ENCODE measurements at places on chromosomes 5 and 9.
A peak's percentile ranks its signal among the peaks of the same experiment; 100 is the strongest.

GRCh38 chr5:16580382-16580781 lies 36.4 kb downstream of the RETREG1 start:
- no peak for DNase-seq

GRCh38 chr9:94961870-94962269 lies 235.4 kb downstream of the AOPEP start:
- DNase-seq, result no peak

GRCh38 chr9:105697871-105698270 lies 3.5 kb downstream of the TMEM38B start:
- DNase-seq, result peak; percentile 27

DNA sequence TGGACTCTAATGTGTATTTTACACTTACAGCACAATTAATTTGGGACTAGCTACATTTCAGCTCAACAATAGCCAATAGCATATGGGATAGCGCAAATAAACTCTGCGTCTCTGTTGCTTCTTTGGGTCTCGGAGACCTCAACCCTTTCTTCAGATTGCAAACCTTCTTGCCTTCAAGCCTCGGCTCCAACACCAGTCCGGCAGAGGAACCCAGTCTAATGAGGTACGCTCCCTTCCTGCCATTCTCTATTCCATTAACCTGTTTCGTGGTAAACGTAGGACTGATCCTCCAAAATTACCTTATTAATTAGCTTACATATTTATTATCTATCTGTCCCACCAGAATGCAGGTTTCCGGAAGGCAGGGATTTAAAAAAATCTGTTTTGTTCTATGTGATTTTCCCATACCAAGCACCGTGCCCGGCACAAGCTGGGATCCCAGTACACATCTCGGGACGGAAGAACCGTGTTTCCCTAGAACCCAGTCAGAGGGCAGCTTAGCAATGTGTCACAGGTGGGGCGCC lies 525 bp upstream of the DAPK1 start:
- no peak for DNase-seq

DNA sequence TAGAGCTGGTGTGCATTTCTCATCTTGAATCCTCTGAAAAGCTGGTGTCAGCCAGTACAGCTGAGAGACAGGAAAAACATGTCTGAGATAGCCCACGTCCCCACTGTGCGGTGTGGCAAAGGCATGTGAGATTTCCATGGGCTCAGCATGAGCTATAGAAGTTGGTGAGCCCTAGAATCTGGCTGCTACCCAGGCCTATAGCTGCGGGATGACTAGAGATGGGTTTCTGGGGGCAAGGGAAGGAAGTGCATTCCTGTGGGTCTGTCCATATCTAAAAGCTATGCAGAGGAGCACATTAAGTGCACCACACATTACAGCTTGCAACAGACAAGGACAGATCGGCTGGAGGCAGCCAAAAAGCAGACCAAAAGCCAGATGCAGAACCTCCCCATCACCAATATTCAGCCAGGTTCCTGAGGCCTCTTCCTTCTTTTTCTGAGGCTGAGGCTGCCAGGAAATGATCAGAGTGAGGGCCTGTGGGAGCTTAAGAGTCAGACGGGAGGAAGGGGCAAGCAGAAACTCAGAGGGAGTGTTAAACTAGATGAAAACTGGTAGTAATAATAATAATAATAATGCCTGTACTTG lies 55.8 kb upstream of the RANBP3L start:
- DNase-seq, result peak; percentile 91

- DNase-seq, result no peak
Observed at GRCh38 chr9:128149951-128150593, 819 bp downstream of the LCN2 start.

GRCh38 chr5:142466195-142466971 lies 141.6 kb upstream of the SPRY4 start:
- DNase-seq, result peak; percentile 70

DNA sequence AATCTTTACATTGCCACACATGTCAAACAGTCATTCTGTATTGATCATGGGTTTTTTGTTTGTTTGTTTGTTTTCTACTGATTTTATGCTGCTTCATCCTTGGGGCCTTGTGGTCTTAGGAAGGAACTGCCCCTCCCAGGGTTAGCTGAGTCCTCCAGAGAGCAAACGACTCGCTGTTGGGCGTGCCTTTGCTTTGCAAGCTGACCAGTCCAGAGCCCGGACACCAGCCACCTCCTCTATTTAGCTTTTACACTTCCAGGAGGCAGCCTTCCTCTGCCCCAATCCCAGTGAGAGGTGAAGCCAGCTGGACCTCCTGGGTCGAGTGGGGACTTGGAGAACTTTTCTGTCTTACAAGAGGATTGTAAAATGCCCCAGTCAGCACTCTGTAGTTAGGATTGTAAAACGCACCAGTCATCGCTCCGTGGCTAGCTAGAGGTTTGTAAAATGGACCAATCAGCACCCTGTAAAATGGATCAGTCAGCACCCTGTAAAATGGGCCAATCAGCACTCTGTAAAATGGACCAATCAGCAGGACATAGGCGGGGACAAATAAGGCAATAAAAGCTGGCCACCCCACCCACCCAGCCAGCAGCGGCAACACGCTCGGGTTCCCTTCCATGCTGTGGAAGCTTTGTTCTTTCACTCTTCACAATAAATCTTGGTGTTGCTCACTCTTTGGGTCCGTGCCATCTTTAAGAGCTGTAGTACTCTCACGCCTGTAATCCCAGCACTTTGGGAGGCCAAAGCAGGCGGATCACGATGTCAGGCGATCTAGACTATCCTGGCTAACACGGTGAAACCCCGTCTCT lies 154.4 kb downstream of the ERCC6L2 start:
- DNase-seq, result no peak

GRCh38 chr9:642014-642413 lies 199.5 kb upstream of the DMRT1 start:
- no peak for DNase-seq

DNA sequence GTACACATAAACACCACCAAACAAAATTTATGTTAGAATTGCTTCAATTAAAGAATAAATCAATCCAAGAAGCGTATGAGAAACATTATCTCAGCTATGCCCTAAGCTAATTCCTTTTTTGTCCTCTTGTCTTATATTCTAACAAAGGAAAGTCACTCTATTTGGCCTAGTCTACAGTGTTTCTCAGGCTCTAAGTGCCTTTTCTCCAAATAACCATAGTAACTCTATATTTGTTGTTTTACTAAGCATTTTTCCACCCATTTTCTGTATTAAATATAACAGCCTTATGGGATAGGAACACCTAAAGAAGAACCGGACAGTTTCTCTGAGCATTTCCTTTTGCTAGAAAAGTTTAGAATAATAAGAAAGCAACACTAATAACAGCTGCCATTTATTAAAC lies 120.1 kb upstream of the MTAP start:
- DNase-seq, result no peak

- DNase-seq, result no peak
Observed at GRCh38 chr9:127722055-127722745, 6.3 kb downstream of the TTC16 start.

DNA sequence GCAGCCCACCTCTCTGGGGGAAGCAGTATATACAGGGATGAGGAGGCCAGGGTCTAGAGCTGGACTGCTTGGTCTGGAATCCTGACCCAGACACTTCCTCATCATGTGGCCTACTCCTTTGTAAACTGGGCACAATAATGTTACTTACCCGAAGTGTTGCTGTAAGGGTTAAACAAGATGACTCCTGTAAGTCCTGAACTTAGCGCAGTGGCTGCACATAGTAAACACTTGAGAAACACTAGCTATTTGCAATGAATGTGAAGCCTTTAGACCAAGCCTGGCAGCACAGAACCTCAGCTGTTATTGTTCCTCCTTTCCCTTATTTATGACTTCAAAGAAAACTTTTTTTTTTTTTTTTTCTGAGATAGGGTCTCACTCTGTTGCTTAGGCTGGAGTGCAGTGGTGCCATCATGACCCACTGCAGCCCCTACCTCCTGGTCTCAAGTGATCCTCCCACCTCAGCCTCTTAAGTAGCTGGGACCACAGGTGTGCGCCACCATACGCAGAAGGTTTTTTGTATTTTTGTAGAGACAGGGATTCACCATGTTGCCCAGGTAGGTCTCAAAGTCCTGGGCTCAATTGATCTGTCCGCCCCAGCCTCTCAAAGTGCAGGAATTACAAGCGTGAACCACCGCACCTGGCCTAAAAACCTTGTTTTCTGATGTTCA lies 96.2 kb upstream of the IL6ST start:
- no peak for DNase-seq

GRCh38 chr5:133147411-133147810 lies 95.6 kb downstream of the HSPA4 start:
- no peak for DNase-seq

DNA sequence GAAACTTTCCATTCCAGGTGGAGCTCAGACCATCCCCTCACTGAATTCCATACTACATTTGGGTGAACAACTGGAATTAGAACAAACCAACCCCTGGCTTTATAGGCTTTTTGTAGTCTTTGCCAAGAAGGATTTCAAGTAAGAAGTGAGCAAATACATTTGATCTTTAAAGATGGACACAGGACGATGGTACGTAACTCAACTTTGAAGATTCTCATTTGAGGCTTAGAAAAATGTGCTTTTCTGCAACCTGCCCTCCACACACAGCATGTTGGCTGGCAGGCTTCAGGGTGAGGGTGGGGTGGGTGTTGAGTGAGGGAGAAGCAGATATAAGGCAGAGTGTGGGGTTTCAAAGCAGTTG lies 175.8 kb downstream of the DCP2 start:
- no peak for DNase-seq

DNA sequence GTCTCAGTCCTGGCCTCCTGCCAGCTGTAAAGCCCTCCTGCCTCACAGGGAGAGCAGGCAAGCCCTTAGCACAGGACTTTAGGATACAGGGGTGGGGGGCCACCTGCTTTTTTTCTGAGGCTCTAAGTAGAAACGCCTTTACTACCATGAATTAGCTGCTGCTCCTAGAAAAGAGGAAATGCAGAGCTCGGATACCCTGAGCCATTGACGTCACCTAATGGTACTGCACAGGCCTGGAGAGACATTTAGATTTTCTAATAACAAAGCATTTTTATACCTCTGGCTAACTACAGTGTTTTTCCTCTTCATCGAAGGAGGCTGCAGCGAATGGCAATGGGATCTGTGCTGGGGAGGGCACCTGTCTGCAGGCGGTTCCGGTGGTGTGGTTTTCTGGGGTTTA lies 137.0 kb downstream of the WDR41 start:
- no peak for DNase-seq

DNA sequence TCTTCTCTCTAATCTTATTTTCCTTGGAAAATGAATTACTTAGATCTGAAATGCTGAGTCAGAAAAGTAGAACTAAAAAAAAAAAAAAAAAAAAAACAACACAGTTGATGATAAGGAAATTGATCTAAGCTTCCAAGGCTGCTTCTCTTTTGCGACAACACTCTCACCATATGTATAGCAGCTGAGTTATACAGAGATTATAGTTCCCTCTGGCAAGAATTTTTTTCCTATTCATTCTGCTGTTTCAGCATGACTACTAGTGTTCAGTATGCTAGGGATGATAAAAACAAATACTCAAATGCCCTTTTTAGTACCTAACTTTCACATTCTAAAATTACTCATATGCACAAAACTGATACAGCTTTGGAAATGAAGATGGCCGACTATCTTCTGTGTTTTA lies 267.3 kb downstream of the MLLT3 start:
- DNase-seq, result peak; percentile 85

DNA sequence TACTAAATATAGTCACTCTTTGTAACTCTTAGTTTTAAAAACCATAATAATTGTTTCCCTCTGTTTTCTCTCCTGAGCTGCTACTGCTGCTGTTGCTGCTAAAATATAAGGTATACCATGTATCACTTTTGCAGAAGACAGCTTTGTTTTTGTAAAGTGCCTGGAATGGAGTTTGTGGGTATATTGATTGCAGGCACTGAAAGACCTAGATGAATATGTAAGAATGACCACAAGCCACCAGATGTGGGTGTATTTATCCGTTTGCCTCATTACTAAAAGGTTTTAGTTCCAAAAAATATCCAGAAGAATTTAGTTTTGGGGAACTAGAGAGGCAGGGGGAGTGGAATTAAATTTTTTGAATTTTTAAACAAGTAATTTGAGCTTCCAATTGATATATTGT lies 151.1 kb upstream of the CDKN2B start:
- no peak for DNase-seq

DNA sequence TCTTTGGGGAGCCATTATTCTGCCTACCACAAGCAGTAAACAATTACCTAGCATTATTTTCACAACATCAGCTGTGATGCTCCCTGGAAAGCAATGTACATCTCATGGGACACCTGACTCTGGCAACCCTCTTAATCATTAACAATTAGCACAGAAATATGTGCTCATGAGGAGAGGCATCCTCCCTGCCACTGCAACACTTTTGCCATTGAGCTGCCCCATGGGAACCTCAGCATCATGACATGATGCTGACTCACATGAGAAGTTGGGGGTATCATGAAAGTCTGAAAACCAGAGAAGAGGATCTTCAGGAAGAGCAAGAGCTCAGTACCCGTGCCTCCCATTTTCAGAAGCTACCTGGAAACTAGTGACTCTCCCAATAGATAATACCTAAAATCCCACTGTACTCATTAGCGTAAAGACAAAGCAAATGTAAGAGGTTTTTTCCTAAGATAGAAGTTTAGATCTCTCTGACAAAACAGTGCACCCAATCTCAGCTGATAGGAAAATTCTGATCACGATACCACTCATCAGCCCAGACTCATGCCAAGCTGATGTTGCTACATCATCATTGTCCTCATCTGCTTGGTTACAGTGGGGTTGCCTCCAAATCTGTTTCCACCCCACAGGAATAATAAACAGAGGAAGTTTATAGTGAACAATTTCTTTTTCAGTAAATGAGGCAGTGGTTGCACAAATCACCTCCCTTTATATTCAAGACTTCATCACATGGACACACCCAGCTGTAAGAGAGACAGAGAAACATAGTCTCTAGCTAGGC lies 244.5 kb downstream of the NR2F1-AS1 start:
- no peak for DNase-seq

GRCh38 chr5:63032343-63032742 lies 453.7 kb downstream of the LRRC70 start:
- DNase-seq, result no peak

DNA sequence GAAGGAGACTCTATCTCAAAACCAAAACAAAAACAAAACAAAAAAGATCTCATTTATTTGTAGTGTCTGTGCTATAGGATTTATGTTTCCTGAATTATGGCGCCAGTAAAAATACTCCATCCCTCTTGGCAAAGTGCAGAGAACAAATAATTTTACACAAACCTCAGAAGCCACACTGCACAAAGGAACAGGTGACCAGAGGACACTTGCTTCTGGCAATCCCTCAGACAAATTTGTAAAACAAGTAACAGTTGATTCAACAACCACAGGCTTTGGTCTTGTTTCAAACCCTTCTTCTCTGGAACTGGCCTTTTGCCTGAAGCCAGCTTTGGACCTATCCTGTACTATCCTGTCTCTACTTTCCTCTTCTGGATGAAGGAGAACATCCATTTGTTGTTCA lies 502.1 kb downstream of the DMAC1 start:
- no peak for DNase-seq

DNA sequence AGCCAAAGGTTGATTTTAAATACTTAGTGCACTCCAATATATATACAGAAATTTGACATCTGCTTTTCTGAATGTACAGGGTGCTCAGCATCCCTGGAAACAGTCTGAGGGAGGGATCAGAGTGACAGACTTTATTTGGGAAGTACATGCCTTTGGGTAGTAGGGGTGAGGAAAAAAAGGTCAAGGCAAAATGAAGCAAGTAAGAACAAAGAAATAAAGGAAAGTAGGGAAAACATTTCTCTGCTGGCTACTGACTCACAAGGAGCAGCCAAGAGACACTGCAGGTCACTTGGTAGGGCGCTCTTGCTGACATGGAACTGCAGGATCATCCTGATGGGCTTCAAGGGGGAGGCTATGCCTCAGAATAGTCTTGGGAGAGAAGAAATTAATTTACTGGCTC lies 380.9 kb downstream of the RAB3C start:
- no peak for DNase-seq

GRCh38 chr9:105672711-105673234 lies 10.5 kb downstream of the TAL2 start:
- no peak for DNase-seq

Measured in EL (cell line).